ENCODE measurements at places on chromosomes 7 and 10.

GRCh38 chr10:86266446-86267242 lies 100.0 kb downstream of the GRID1 start:
- DNase-seq, result no peak

GRCh38 chr7:128014811-128015210 lies 16.4 kb downstream of the LRRC4 start:
- DNase-seq, result no peak

GRCh38 chr10:125218967-125219366 lies 58.6 kb upstream of the CTBP2 start:
- no peak for DNase-seq

- DNase-seq, result no peak
These were observed 995 bp upstream of the PARD3 start for GRCh38 chr10:34816085-34816496.

DNA sequence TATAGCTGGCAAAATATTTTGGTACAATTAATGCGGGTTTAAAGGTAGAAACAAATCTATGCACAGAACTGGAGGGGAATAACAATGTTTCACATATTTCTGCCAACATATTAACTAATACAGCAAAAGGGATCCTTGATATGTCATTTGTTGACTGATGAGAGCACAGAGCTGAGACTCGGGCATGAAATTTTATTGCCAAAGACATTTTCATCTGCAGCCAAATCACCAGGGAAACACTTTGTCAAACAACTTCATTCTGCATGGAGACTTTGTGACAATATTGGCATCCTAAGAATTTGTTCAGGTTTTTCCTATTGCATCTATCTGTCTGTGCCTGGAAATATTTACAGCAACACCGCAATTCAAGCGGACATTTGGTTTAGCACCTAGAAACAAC lies 117.8 kb upstream of the C1QL3 start:
- peak; percentile 3 for DNase-seq

- no peak for DNase-seq
These were observed 48.2 kb downstream of the ARMH3 start for GRCh38 chr10:102007796-102008195.

DNA sequence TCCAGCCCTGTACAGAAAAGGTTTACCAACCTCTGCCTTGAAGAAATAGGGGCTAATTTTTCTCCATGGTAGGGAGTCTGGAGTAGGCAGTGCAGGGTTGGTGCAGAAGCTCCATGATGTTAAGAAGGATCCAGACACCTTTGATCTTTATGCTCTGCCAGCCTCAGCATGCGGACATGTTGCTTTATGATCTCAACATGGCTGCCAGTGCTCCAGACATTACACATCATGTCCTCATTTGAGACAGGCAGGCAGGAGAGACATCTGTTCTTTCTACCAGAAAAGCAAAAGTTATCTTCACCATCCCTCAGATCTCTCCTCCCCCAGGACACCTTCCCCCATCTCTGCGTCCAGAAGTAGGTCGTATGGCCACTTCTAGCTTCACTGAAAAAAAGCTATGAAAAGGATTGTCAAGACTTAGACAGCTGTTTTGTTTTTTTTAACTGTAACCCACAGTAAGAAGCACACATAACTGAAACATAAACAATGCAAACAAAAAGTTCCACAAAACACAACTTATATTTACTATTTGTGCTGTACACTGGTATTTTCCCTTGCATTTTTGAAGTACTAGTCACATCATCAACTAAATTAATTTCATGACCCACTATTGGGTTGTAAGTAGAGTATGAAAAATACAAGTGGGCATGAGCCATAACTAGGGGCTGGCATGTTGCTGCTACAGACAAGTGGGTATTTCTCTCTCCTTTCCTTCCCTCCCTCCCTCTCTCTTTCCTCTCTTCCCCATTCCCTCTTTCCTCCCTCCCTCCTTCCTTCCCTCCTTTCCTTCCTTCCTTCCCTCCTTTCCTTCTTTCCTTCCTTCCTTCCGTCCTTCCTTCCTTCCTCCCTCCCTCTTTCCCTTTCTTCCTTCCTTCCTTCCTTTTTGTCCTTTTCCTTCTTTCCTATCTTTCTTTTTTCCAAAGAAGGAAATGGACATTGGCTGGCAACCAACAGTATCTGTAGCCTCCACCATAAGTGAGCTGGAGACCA lies 2.6 kb upstream of the RASSF4 start:
- no peak for DNase-seq

DNA sequence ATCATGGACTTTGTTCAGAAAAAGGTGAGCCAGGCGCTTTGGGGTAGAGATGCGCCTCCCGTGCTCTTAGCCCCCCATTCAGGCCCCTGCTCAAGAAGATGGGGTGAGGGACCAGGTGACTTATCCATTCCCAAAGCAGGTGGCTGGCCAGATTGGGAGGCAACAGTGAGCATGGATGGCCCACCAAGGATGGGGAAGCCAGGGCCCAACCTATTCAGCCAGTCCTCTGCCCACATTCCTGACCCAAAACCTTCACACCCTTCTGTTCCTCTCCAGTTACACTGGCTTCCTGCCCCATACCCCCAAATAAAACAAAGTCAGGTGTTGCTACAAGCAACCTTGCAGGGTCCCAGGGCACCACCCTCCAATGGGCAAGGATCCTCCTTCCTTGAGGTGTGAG lies 44.4 kb downstream of the TSPAN15 start:
- no peak for DNase-seq

DNA sequence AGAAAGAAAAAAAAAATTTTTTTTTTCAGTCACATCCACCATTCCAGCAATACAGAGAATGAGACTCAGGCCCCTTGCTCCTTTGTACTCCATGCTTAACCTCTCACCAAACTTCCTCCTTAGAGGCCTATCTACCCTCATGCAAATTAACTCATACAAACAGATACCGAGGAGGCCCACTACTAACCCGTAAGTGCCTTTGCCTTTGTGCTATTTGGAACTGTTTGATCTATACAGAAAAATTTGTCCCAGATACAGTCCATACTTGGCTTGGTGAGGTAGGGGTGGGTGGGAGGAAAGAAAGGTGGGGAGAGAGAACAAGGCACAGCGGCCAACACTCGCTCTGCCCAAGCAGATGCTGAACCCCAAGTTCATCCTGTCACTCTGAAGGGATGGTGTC lies 87.8 kb upstream of the DUSP5 start:
- no peak for DNase-seq
